ENCODE measurements at places on chromosomes 7 and 10. TPM values are rescaled to one million over a fixed set of nuclear protein-coding genes. Genes with fewer than 3 reads are reported as not detected.

DNA sequence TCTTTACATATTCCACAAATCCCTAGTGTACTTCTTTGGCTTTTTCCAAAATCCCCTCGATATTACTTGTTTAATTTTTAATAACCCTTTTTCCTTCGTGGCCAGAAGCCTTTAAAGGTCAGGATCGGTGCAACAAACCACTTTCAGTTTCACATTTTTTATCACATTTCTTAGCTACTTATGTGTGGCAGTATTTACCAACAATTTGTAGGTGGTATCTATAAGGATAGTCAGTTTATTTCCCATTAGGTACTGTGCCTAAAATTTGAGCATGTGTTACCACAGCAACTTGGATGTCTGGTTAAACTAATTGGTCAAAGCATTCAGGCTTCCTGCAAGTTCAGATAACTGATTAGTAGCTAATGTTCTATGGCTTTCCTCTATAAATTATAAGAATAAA, 104.9 kb downstream of the CDK14 start:
- no peaks in the 10 kb centered on the region for H3K27me3 ChIP-seq
- H3K27ac ChIP-seq, result no peak overlapping the region
- no peaks in the 10 kb centered on the region for H3K36me3 ChIP-seq
- peak overlapping the region; percentile 34 for H3K4me3 ChIP-seq
- DNase-seq, result no peak

DNA sequence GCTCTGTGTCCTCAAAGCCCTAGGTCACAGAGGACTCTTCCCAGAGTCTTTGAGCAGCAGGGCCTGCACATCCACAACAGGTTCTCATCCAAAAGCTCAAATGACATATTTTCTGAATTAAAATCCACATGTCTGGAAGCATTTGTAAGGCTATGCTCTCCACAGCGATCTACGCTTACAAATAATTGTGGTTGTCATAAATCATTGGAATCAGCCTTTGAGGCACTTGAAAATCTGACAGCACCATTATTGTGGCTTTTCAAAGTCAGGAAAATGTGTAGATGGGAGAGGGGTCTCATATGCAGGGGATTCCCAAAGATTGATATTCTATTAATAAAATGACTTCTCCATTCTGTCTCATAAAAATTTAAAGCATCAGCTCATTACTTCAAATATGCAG, 16.3 kb downstream of the GPR26 start:
- H3K27me3 ChIP-seq, result peaks cover 3% of the 10 kb centered on the region
- H3K4me3 ChIP-seq, result no peak overlapping the region
- H3K4me1 ChIP-seq, result no peaks in the 10 kb centered on the region
- no peaks in the 10 kb centered on the region for H3K36me3 ChIP-seq
- no peak overlapping the region for H3K27ac ChIP-seq

GRCh38 chr10:129536336-129536735, 69.3 kb downstream of the MGMT start:
- no peak overlapping the region for H3K4me3 ChIP-seq
- H3K36me3 ChIP-seq, result peaks cover 13% of the 10 kb centered on the region
- H3K4me1 ChIP-seq, result peaks cover 18% of the 10 kb centered on the region

The LEP gene
- total RNA-seq, result not detected

- H3K4me3 ChIP-seq, result no peak overlapping the region
- no peaks in the 10 kb centered on the region for H3K36me3 ChIP-seq
- no peak overlapping the region for H3K27ac ChIP-seq
- no peaks in the 10 kb centered on the region for H3K27me3 ChIP-seq
- H3K4me1 ChIP-seq, result peaks cover 24% of the 10 kb centered on the region
- DNase-seq, result no peak
Observed at GRCh38 chr7:26668821-26669220, 195.6 kb downstream of the SKAP2 start.

DNA sequence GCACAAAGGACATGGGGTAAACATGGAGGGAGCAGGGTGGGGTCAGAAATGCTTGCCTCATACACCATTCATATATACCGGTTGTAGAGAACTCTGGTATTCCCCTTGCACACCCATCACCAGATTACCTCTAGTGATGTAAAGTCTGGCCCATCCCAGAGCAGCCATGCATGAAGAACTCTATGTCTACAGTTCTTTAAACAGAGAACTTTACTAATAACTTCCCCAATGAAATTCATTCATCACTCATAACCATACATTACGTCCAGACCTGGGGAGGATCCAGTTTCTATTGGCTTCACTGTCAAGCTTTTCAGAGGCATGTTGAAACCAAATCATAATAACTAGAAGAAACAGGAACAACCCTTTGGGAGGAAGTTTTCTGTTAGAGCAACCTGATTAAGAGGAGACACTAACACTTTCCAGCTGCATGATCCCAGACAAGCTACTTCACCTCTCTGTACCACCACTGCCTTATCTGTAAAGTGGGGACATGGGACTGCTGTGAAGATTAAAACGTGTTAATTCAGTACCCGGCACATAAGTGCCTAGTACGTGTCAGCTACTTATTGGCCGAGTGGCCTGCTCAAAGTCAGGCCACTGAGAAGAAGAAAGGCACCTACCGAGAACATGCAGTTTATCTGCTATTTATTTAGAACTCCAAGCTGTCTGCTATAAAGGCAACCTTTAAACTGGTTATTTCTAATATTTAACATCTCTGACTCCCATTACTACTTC, 59.7 kb downstream of the IGF2BP3 start:
- no peaks in the 10 kb centered on the region for H3K36me3 ChIP-seq
- H3K4me1 ChIP-seq, result no peaks in the 10 kb centered on the region
- no peak overlapping the region for H3K4me3 ChIP-seq
- H3K27ac ChIP-seq, result no peak overlapping the region
- DNase-seq, result no peak
- no peaks in the 10 kb centered on the region for H3K27me3 ChIP-seq

The PON1 gene
- total RNA-seq, result 0.24 TPM

The FKBP6 gene
- 0.47 TPM for total RNA-seq

- peak overlapping the region; percentile 97 for H3K27ac ChIP-seq
- no peaks in the 10 kb centered on the region for H3K27me3 ChIP-seq
- peak; percentile 89 for DNase-seq
- H3K36me3 ChIP-seq, result no peaks in the 10 kb centered on the region
Observed at GRCh38 chr10:69318867-69319727, 40.8 kb downstream of the HK1 start.

GRCh38 chr10:84991301-84991700, 662.9 kb downstream of the CCSER2 start:
- no peaks in the 10 kb centered on the region for H3K36me3 ChIP-seq
- no peak overlapping the region for H3K27ac ChIP-seq
- H3K4me1 ChIP-seq, result no peaks in the 10 kb centered on the region
- DNase-seq, result no peak
